Activated CD4-positive, alpha-beta T cell treated with anti-CD3 and anti-CD28 coated beads, Interleukin-2, amount 50 U/mL, for 1 hour (primary cell): ENCODE measurements at places on chromosomes 13 and 19.

DNA sequence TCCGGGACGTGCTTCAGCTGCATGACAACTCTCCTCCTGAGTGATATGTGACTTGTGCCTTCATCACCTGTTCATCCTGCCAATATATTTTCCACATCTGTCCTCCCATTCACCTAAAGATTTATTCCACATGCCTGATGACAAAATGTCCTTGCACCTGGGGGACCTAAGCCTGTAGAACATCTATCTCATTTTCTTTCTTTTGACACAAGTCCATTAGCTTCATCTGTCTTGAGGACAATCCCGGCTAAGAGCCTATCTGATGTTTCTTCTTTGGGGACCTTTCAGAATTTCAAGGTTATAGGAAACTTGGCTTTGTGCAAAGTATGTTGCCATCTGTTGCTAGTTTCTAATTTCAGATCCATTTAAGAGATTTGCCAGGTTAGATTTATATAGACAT, 41.1 kb downstream of the ITGBL1 start:
- no peak for DNase-seq

DNA sequence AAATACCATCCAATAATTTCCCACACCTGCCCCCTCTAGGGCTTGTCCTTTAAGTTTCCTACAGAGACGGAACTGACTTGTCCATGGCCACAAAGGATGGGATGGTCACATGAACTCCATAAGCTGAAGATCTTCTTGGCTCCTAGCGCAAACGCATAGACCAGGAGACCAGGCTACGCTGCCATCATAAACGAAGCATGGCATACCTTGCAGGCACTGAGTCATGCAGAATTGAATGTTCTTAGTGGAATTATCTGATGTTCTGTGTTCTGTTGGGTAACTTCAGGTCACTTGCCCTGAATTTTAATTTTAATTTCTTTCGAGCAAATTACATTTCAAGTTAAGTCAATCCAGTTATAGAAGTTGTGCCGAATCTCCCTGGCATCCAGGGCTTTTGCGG, 96.4 kb upstream of the STARD13 start:
- no peak for DNase-seq

GRCh38 chr13:67106502-67107057, 123.6 kb downstream of the PCDH9 start:
- DNase-seq, result no peak

DNA sequence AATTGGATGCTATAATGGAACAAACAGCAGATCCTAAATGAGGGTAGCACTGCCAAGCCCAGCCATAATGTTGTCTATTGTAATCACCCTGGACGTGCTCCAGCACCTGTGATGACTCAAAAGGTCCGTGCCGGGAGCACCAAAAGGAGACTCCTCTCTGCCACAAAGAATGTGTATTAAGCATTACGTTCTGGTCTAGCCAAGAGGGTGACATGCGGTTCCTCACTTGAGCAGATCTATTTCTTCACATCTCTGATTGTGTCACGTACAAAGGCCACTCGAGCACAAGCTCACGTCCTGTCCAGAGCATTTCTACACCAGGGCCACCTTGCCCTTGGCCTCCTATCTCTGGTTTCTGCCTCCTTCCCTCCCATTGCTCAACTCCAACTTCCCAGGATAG, 219.9 kb upstream of the IRS2 start:
- no peak for DNase-seq

GRCh38 chr19:42131149-42132029, 857 bp downstream of the POU2F2 start:
- no peak for DNase-seq

- DNase-seq, result no peak
Observed at GRCh38 chr13:47865883-47866282, 135.2 kb downstream of the SUCLA2 start.

GRCh38 chr13:112963641-112964040, 5.4 kb upstream of the MCF2L start:
- no peak for DNase-seq

DNA sequence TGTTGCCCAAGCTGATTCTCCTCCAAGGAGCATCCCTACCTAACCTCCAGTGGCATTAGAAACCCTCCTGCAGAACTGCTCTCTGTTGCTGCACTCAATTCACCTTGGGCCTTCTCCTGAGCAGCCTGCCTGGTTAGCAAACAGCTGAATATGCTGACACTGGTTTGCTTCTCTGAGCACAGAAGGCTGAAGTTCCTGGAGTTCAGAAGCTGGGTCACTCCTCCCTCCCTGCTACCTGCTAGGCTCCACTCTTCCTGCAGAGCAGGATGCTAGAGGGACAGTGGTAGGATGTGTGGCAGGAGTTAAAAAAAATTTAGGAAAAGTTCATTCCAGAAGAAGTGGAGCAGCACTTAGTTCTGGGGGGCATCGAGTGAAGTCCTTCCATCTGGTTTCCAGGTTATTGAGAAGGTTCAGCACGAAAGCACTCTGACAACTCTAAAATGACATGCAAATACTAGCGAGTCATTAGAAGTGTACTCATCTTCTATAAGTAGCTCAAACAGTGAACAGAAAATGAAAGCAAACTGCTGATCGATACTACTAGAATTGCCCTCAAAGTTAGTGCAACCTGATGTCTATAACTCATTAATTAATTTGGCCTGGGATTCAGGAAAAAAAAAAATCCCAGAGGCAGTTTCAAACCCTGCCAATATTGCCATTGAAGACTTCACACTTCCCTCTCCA, 293.7 kb downstream of the POU4F1 start:
- DNase-seq, result no peak

DNA sequence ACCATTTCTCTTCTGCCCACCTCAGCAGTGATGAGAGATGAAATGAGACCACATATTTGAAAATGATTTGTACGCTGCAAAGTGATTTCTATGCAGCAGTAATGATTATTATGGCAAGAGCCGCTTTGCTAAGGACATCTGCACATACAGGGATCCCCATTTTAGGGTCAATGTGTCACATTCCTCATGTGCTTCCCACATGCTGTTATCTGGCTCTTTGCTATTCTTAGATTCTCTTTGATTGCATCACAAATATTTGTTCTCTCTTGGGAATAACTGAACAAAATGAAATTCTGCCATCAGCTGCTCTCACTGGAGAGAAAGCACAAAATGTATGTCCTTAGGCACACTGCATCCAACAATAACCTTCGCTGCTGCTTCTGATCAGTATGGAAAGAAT, 209.5 kb upstream of the IPO5 start:
- no peak for DNase-seq

- DNase-seq, result no peak
Observed at GRCh38 chr13:71672512-71672911, 194.5 kb downstream of the DACH1 start.

DNA sequence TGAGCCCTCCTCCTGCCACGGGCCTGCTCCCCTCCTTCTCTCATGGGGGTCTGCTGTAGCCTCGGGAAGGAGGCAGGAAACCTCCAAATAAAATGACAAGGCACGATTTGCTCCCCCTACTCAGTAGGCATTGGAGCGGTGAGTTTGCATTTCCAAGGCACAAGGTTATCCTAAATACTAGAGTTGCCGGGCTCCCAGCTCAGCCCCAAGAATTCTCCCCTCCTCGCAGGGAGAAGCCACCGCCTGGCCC, 1.5 kb downstream of the CEBPA start:
- no peak for DNase-seq

DNA sequence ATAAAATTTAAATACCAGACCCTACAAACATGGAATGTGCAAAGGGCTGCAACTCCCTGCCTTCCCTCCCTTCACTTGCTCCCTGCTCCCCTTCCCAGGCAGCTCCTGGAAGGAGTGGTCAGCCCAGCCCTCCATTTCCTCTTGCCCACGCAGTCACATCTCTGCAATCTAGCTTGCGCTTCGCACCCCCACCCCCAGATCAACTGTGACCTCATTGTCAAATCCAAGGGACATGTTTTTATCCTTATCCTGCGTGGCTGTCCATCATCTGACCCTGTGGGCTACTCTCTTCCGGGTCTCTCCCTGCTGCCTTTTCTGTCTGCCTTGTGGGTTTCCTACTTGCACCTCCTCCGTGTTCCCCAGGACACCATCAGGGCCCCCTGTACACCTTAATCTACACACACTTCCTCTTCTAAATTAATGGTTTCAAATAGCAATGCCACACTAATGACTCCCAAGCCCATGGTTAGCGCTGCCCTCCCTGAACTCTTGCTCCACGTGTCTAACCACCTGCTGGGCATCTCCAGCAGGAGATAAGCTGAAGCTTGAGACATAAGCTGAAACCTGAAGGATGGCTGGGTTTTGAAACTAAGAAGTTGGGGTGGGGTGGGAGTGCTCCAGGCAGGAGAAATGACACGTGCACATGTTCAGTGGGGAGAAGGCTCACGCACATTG, 118.3 kb downstream of the USP12 start:
- no peak for DNase-seq

DNA sequence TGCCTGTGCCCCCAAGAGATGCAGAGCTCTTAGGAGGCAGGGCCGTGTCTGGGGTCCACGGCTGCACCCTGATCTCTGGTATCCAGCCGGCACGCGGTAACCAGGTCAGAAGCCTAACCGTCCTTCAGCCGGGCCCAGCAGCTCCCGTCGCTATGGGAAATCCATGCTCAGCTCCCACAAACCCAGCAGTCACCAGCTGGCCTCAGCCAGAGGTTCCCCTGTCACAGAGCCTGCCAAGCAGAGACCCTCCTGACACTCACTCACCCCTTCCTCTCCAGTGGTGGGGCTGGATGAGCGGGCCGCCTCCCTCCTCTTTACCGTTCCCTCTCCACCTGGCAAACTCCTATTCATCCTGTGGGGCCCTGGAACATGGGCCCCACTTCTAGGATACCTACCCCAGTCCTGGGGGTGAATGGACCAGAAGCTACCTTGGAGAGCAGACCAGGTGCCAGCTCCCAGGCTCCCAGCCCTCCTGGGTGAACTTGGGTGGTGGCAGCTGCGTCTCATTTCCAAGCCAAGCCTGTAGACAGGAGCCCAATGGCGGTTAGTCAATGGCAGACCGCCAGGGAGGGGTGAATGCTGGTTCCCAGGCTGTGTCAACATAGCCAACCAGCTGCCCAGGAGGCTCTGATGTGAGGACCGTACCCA, 21.4 kb upstream of the TCF3 start:
- no peak for DNase-seq

- no peak for DNase-seq
Observed at GRCh38 chr19:46644720-46645119, 8.7 kb upstream of the GNG8 start.

- no peak for DNase-seq
Observed at GRCh38 chr19:11821474-11822109, 7.5 kb downstream of the ZNF440 start.

- DNase-seq, result no peak
Observed at GRCh38 chr13:31476266-31476665, 263.1 kb upstream of the RXFP2 start.

DNA sequence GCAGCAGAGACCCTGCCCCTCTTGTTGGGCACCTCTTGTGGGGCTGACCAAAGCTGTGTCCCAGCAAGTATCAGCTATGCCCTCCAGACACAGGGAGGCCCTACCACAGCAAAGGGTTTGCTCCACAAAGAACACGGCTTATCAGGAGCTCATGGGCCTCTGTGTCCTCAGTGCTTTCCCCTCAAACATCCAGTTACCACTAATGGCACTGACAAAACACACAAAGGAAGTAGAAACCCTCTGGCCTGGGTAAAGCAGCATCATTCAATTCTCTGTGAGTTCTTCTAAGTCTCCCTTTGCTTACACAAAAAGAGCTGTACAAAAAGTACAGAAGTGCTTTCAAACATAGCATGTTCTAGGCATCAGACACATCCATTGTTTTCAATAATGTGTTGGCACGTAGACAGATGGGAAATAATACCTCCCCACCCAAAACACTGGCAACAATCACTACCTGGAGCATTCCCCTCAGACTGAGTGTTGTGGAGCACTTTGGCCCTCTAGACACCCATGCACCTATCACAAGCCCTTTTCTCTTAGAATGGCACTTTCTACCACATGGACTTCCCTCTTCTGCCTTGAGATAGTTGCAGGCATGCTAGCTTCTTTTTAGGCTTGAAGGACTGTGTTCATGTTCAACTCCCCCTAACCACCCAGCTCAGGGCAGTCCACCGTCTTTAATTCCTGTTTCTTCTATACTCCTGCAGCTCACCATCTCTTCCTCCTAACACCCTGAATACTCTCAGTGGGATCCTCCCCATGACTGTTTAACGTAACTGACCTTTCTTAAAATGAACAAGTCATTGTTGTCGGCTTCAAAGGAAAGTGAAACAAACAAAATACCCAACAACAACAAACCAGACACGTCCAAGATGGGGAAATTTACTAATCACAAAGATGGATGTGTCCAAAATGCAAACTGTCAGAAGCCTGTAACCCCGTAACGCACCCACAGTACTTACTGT, 43.5 kb downstream of the ATP7B start:
- DNase-seq, result no peak

- no peak for DNase-seq
Observed at GRCh38 chr19:2641332-2641698, 61.2 kb downstream of the GNG7 start.

DNA sequence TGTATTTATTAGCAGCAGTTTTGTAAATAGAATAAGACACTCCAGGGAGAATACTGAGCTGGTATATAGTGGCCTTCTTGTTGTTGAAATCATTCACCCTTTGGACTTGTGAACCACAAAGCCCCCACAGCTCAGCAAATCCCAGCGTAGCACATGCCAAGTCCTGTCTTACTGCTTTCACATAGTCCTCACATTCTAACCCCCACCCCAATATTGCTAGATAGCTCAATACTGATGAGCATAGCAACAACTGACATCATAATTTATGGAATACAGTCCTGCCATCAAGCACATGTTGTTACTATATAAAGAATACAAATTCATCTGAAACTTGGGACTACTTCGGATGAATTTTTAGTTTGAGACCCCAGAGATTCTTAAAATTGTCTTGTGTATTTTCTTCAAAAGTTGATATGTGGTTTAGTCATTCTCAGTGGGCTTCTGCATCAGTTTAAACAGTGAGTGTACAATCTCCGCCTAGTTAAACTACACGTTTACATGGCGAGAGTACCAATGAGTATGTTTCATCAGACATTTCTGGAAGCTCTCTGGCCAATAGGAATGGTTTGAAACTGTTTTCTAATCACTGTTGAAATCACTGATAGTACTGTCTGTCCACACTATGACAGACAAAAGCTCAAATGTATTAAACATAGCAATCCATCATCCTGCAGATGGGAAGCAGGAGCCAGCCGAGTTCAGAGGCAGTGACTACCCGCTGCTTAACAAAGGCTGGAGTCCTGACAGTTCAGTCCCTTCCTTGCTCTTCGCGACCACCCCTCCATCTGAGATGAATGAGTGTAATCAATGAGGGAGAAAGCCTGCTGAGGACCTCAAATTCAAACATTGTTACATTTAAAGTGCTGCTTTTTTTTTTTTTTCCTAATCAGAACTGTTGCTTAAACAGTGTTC, 15.2 kb downstream of the DACH1 start:
- no peak for DNase-seq

DNA sequence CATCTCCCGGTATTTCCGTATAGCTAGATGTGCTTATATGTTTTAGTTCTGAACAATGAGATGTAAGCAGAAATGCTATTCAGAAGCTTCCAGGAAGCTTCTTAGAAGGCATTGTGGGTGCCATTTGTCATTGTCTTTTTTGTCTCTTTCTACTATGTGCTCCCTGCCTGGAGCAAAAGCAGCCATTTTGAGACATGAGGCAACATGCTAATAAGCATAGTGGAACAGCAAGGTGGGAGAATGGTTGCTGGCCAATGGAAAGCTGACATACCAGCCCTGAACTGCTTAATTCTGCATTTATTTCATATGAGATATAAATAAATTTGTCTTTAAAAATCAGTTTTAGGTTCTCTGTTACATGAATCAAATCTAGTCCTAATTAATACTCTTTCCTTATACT, 299.7 kb downstream of the LMO7 start:
- no peak for DNase-seq
